ENCODE measurements at places on chromosomes 3 and 15.
A peak's percentile ranks its signal among the peaks of the same experiment; 100 is the strongest.

GRCh38 chr3:106119614-106120082, 250.8 kb upstream of the CBLB start:
- DNase-seq = no peak

DNA sequence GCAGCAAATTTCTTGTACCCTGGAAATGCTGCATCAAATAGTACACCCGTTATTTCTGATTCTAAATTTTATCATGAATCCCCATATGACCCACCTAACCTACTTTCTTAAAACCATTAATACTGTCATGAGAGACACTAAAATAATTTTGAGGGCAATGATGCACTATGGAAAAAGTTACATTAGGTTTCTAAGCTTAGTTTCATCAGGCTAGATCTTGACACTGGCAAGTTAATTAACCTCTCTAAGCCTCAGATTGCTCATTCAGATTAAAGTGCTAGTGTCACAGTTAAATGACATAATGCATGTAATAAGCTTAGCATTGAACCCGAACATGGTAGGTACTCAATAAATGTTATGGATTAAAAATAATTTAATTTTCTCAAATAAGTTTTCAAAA, 8.2 kb downstream of the GOLIM4 start:
- no peak for DNase-seq

DNA sequence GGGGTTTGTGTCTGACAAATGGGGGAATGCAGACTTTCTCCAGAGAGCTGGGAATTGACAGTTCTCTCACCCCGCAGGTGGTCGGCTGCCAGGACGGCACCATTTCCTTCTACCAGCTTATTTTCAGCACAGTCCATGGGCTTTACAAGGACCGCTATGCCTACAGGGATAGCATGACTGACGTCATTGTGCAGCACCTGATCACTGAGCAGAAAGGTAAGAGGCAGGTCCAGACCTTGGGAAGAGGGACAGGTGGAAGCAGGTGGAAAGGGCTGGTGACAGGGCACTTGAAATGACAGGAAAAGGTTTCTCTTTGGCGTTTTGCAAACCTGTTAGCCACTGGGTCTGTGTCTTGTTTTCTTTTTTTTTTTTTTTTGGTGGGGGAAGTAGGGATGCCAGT, 36.6 kb downstream of the IFT122 start:
- no peak for DNase-seq

DNA sequence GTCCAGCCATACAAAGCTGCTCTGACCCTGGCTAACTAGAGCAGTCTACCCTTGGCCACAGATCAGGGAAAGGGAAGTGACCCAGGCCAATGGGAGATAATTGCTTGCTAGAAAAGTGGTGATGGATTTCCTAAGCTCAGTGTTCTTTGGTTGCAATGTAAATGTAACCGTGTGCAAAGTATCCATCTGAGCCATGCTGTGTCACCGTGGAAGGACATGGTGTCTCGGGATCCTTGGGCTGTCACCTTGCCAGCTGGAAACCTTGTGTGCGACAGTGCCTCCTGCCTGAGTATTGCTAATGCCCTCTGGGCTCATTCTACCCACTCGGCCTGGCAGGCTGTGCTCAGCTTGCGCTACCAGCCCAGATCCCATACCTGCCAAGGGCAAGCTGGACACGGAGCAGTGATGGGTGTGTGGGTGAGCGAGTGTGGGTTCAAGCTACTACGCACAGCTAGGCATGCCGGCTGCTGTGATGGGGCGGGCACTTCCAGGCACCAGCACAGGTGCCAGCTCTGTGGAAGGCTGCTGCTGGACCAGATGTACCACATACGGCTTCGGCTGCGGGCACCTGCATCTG, 10.7 kb upstream of the SIAH2 start:
- no peak for DNase-seq

GRCh38 chr3:65268426-65268825, 580.6 kb upstream of the ADAMTS9 start:
- DNase-seq = no peak

- no peak for DNase-seq
These were observed 23.7 kb upstream of the PCOLCE2 start for GRCh38 chr3:142912402-142913172.

- no peak for DNase-seq
These were observed 153.2 kb upstream of the GPR149 start for GRCh38 chr3:154583086-154583634.

DNA sequence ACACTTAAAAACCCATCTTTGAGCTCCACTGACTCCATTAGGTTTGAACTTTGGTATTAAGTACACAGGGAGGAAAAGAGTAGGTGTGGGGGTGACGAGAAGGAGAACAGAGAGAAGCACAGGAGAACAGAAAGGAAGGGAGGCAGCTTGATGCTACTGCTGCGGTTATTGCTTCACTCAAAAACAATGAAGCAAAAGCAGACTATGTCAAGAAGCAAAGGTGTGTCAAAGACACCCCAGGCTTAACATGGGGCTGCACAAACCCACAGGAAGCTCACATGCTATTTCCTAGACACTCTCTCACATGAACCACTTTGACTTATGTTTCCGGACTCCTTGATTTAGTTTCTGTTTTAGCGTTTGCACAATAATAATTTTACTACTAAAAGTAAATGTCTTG, 961.0 kb upstream of the CFAP20DC start:
- DNase-seq = peak; percentile 0

GRCh38 chr15:98904544-98904943, 103.0 kb downstream of the PGPEP1L start:
- peak; percentile 64 for DNase-seq

- DNase-seq = no peak
These were observed 34.7 kb upstream of the SLC41A3 start for GRCh38 chr3:126118591-126118990.

DNA sequence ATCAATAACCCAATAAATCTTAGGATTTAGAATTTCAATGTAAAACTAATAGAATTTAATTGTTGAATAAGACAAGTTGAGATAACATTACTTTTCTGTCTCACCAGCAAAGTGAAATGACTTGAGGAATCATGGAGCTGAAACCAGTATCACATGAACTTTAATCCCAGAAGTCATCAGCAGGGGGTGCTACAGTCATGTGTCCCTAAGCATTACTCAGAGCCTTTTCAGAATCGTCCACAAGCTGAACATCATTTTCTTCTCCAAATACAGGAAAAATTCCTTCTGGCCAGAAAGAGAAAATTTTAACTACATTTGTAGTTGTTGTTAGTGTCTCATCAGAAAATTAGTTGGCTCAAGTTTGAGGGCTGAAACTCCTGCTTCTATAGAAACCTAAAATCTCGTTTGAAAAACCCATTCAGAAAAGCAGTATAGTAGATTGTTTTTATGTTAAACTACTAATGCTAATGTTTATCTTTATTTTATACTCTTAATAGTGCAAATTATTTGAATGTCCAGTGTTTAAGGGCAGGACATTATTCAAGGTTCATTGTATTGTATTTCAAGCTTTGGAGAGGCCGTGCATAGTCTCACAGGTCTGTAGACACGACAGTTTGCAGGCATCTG, 384.1 kb downstream of the PLOD2 start:
- DNase-seq = peak; percentile 65

- peak; percentile 14 for DNase-seq
These were observed 9.7 kb upstream of the SLC28A2 start for GRCh38 chr15:45242289-45242688.

DNA sequence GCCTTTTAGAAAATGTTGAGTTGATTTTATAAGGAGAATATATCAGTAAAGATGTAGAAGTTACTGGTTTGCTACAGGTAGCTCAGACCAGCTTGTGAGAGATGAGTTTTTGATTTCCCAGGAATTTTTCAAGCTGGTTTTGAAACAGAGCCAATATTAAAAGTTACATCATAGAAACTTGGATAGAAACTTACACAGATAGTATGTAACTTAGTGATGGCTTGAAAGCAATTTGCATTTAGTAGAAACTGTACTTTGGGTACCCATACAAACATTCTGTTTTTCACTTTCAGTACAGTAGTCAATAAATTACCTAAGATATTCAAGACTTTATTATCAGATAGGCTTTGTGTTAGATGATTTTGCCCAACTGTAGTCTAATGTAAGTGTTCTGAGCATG, 93.4 kb downstream of the RBMS3 start:
- DNase-seq = no peak

DNA sequence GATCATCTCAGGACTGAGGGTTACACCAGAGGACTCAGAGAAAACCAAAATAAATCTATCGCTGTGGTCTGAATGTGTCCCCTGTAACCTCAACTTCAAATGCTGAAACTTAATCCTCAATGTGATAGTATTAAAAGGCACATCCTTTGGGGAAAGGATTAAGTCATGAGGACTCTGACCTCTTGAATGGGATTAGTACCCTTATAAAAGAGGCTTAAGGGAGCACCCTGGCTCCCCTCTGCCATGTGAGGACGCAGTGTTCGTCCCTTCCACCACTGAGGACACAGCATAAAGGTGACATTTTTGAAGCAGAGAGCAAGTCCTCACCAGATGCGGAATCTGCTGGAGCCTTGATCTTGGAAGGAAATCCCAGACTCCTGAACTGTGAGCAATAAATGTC, 39.5 kb downstream of the SRPRB start:
- DNase-seq = no peak

DNA sequence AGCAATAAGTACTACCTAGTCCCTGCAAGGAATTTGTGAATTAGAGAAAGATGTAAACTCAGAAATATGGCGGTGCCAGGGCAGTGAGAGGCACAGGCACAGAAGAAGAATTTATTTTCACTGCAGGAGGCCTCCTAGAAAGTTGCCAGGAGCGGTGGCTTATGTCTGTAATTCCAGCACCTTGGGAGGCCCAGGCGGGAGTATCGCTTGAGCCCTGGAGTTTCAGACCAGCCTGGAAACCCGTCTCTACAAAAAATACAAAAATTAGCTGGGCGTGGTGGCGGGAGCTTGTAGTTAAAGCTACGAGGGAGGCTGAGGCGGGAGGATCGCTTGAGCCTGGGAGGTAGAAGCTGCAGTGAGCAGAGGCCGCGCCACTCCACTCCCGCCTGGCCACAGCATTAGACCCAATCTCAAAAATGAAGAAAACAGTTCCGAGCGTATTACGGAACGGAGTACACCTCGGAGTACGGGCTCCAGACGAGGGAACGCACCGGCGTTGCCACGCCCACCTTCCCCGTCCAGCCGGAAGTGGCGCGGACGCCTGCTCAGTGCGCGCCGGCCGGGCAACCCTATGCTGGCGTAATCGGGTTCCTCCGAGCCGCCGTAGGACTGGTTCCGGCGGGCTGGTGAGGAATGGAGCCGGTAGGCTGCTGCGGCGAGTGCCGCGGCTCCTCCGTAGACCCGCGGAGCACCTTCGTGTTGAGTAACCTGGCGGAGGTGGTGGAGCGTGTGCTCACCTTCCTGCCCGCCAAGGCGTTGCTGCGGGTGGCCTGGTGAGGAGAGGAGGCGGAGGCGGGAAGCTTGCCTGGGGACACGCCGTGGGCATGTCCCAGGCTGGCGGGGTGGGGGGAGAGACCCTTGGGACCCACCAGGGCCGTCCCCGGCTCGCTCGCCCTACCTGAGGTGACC, at the start of gene FBXO22:
TSS of gene FBXO22 (plus strand) at position 548 of the 909 bp plus-strand sequence. CDS start at position 634, 86 bp downstream.
- DNase-seq = peak; percentile 97

DNA sequence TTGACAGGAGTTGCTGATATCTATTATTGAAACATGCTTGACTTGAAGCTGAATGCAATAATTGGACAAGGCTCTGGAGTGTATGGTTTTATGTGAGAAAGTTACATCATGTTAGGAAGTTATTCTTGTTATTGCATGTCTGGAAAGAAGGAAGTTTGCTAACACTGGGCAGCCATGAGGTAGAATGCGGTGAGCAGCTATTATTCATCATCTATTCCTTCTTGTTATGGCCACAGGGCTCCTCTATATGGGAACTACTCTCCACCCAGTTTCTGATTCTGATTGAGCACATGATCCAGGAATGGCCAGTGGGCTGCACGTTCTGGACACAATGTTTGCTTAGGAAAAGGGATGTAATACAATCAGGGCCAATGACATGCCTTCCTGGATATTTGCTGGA, 37.8 kb upstream of the SCN5A start:
- no peak for DNase-seq

- DNase-seq = no peak
These were observed 25.7 kb upstream of the MYRIP start for GRCh38 chr3:39783680-39784079.

GRCh38 chr15:83559310-83559966, 94.5 kb upstream of the ADAMTSL3 start:
- DNase-seq = peak; percentile 85

DNA sequence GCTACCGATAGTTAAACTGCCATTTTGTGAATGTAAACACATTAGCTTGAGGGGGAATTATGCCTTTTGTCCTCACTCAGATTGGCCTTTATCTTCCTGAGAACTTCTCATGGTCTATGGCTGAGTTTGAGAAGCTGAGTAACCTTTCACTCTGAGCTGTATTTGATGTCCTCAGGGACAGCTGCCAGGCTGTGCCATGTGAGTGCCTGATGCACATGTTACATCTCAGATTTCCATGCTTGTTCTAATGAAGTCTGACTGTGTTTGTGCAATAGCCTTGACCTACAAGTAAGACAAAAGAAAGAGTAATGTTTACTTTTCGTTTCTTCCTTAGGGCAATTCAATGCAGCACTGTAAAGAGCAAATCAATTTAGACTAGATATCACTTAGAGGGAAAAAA, 44.1 kb upstream of the ARL6 start:
- no peak for DNase-seq

GRCh38 chr3:33874815-33875214, 76.4 kb downstream of the PDCD6IP start:
- DNase-seq = no peak

- no peak for DNase-seq
These were observed 51.4 kb downstream of the SH3BP5 start for GRCh38 chr3:15280853-15281532.

DNA sequence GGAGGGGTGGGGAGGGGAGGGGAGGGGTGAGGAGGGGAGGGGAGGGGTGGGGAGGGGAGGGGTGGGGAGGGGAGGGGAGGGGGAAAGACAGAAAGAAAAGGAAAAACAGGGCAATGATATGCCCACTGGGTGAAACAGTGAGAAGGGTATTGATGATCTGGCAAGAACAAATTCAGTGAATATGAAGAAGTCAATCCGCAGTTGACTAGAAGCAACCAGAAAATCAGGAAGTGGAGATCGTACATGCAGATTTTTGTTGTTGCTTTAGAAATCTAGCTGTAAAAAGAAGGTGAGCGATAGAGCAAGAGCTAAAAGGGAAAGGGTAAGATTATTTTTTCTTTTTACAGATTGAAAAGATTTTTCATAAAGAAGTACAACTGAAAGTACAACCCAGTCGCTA, 47.6 kb upstream of the ARF4 start:
- no peak for DNase-seq

DNA sequence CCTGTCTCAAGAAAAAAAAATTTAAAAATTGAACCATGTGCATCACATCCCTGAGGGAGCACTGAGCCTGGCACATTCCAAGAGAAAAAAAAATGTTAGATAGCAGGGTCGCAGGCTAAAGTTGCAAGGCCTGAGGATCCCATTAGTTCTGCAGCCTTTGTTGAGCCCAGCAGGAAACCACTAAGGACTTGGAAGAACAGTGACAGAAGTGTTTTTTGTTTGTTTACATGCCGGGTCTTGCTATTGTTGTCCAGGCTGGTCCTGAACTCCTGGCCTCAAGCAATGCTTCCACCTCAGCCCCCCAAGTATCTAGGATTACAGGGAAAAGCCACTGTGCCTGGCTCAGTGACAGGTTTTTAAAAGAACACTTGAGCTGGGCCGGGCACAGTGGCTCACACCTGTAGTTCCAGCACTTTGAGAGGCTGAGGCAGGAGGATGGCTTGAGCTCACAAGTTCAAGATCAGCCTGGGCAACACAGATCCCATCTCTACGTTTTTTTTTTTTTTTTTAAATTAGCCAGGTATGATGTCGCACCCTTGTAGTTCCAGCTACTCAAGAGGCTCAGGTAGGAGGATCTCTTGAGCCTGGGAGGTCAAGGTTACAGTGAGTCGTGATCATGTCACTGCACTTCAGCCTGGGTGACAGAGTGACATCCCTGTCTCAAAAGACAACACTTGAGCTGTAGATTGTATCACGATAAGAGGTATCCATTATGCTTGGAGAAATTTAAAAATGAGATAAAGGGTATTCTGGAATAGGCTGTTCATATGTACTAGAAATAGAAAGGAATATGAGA, 15.2 kb downstream of the CHAC1 start:
- DNase-seq = no peak

All from KBM-7 (cell line).